Left renal pelvis (tissue), 4 donors: ENCODE measurements at places on chromosomes 7 and 10. TPM values are rescaled to one million over a fixed set of nuclear protein-coding genes. Genes with fewer than 3 reads are reported as not detected.

Gene ADCYAP1R1
- polyA plus RNA-seq = 3.6 TPM

Gene SLC16A9
- polyA plus RNA-seq = 34.8 TPM

Gene SLC16A12
- 33.1 TPM for polyA plus RNA-seq

Gene ACBD7
- polyA plus RNA-seq = 6.0 TPM

Gene CDH23
- 1.6 TPM for polyA plus RNA-seq

Gene PDE1C
- 4.3 TPM for polyA plus RNA-seq

Gene CPEB3
- polyA plus RNA-seq = 3.5 TPM

Gene TBXAS1
- 25.9 TPM for polyA plus RNA-seq

Gene GCK
- 2.7 TPM for polyA plus RNA-seq
